ENCODE measurements at places on chromosomes 5 and 9.

DNA sequence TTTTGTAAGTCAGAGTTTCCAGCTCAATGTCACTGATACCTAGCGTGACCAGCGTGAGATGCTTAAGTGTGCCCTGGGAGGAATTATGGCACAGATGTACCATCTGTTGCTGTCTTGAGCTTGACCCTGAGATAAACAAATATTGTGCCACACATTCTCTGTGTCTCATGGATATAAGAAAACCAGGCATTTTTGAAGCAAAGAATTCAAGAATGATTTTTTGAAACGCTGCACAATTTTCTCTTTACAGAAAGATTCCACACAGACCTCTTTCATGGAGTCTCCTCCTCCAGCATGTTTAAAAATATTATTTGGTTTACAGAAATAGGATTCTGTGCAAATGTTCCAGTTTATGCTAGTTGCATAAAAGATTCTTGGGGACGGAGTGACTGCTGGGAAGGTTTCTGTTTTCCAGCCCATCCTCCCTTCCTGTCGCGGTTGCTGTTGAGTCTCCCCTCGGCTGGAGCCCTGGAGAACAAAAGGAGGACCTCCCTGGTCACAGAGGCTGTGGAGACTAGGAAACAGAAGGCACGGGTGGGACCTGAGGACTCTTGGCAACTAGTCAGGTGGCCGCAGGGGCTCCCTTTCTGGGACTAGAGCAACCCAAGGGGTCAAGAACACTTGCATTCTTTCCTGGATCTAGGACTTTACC is 120.8 kb downstream of the RASGRF2 start:
- no peak for DNase-seq

DNA sequence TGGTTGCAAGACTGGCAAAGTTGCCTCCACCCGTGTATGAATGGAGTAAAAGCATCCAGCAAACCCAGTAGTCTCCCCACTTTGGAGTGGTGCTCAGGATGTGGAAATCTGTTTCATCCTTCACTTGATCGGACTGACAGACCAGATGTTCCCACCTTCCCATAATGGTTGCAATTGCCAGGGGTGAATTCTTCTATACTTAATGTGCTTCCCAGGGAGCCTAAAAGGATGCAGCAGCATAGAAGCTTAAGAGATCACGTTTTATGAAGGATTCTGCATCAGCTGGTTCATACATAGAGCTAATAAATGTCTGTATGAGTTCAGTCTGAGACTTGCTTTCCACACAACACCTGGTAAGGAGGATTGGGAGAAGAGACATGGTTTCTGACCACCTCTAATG is 198.8 kb upstream of the S1PR3 start:
- DNase-seq: no peak

DNA sequence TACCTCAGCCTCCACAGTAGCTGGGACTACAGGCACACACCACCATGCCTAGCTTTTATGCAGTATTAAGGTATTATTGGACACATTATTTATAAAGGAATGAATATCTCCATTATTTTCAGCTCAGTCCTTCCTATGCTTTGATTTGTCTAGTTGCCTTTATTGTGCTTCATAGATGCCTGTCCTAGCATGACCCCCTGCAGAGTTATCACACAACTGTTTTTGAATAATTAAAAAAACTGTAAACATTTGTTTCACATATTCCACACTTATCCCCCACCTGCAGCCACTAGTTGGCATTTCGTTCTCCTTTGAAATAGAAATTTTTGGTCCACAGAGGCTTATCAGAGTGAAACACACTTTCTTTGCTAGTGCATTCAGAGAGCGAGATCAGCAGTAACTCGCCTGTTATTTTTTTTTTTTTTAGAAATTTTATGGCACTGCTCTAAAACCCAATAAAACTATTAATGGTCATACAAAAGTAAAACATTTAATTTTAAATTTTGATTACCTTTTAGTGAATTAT is 151.8 kb upstream of the RASA1 start:
- no peak for DNase-seq

GRCh38 chr5:56290378-56291078 is 57.4 kb upstream of the ANKRD55 start:
- no peak for DNase-seq

DNA sequence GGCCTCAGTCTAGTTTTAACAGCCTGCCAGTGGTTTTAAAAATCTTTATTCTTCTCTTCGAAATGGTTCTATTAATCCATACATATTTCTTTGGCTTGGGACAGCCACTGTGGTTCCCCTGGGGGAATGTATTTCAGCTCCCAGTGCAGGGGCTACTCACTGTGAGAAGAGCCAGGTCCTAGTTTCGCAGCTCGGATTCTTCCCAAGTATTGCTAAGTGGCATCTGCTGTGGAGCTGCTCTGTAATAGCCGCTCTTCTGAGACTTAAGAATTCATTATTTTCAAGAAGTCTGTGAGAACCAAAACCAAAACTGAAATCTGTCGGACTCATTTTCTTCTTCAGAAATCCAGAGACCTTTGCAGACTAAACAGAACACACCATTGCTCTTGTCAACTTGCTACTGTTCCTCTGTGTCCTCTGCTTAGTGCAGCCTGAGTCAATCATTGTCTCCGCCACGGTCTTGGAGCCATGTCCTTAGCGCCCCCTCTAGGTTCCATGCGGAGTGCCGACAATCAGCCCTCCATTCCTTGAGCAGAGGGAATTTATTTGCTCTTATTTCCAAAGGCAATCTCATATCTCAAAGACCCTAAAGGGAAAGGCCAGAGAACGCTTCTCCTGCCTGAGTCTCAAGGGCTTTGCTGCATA is 478.2 kb downstream of the SPATA31D1 start:
- DNase-seq: no peak

- DNase-seq: peak; percentile 22
These were observed 13.0 kb downstream of the ERAP1 start for GRCh38 chr5:96794757-96795156.

DNA sequence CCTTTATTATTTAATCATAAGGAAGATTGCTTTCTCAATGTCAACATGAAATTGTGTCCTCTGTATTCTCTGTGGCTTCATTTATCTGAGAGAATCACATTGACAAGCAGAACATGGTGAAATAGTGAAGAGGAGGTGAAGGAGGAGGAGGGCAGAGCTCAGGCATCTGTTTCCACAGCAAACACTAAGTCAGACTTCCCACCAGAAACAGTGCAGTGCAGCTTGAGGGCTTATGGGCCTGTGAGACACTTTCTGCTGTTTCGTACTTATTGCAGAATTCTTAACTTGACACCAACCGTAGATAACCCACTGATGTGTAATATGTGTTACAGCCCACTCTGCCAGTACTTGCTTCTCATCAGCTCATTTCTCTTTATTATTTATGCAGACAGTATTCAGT is 386.3 kb downstream of the DIRAS2 start:
- no peak for DNase-seq

- DNase-seq: no peak
These were observed 478.6 kb downstream of the KIF4B start for GRCh38 chr5:155492191-155492590.

DNA sequence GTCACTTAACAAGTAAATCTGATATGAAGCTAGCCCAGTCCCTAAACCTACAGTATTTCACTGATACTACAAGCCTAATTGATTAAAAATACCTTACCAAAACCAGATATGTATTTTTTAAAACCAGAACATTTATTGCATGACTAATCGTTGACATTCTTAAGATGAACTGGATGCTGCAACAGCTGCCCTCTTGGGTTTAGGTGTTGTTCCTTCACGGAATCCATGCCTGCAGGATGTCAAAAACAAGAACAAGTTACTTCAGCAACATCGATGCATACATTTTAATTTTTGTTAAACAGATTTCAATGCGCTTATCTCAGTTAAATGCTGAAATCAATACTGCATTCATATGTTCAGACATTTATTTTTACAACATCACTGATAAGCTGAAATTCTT is 2.7 kb downstream of the RPL37 start:
- no peak for DNase-seq

- DNase-seq: no peak
These were observed 555.3 kb upstream of the DAB2 start for GRCh38 chr5:39980056-39980455.

Measured in CD4-positive, alpha-beta T cell treated with Interleukin-1 beta for 1 hour (primary cell).